ENCODE measurements at places on chromosomes 1 and 21.

- DNase-seq = no peak
Measured at GRCh38 chr1:151289991-151290708, 8.1 kb downstream of the ZNF687 start.

DNA sequence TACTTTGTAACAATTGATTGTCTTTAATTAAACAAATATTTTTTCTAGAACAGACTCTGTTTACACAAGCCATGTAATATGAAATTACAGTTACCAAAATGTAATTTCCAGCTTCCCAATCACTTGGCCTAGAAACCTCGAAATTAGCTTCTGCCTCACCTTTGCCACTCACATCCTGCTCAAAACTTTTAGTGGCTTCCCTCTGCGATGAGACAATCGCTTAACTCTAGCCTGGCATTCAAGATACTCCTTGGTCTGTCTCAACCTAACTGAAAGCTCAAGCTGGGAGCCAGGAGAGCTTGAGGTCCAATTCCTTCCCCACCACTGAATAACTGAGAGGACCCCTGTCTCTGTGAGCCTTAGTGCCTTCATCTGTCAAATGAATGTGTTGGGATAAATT lies 42.8 kb downstream of the GFI1 start:
- DNase-seq = no peak

DNA sequence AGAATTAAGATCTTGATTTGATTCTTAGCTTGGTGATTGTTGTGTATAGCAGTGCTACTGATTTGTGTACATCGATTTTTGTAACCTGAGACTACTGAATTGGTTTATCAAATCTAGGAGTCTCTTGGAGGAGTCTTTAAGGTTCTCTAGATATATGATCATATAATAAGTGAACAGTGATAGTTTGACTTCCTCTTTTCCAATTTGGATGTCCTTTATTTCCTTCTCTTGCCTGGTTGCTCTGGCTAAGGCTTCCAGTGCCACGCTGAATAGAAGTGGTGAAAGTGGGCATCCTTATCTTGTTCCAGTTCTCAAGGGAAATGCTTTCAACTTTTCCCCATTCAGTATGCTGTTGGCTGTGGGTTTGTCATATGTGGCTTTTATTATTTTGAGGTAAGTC lies 61.5 kb upstream of the LYST start:
- DNase-seq = no peak

DNA sequence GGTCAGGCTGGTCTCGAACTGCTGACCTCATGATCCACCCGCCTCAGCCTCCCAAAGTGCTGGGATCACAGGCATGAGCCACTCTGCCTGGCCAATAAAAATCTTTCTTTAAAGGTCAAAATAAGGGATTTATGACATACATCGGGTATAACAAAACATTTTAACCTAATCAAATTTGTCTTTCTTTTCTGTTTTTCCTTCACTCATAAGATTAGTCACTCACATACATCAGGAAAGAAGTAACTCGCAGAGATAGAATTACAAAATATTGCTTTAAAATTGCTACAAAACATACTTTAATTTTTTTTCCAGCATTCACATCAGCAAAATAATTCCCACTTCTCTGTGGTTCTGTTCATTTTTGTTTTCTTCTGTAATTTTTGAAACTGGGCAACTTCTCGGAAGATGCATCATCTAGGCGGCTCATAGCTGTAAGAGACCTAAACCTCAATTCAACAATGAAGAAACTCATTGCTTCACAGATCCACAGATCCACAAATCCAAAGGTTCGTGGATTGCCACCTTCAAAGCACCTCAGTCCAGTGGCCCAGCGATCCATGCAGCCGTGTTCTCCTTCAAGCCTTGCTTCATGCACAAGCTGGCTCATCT lies 39.7 kb downstream of the NEK2 start:
- DNase-seq = no peak

DNA sequence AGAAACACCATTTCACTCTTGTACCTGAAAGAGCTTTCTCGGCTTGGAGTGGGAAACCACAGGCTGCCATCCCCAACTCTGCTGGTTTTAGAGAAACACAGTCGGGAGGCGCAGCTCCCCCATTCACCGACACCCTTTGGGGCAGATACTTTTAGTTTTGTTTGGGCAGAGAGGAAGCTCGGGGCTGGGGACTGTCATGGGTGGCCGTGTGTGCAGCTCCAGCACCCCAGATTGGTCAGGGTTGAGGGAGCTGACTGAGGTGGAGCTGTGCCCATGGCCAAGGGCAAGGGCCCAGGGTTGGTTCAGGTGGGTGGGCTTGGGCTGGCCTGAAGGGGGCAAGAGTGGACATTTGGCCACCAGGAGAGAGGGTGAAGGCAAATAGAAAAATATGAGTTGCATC lies 163.1 kb downstream of the DYRK1A start:
- DNase-seq = no peak

GRCh38 chr1:200903793-200904192 lies 9.1 kb downstream of the INAVA start:
- no peak for DNase-seq

DNA sequence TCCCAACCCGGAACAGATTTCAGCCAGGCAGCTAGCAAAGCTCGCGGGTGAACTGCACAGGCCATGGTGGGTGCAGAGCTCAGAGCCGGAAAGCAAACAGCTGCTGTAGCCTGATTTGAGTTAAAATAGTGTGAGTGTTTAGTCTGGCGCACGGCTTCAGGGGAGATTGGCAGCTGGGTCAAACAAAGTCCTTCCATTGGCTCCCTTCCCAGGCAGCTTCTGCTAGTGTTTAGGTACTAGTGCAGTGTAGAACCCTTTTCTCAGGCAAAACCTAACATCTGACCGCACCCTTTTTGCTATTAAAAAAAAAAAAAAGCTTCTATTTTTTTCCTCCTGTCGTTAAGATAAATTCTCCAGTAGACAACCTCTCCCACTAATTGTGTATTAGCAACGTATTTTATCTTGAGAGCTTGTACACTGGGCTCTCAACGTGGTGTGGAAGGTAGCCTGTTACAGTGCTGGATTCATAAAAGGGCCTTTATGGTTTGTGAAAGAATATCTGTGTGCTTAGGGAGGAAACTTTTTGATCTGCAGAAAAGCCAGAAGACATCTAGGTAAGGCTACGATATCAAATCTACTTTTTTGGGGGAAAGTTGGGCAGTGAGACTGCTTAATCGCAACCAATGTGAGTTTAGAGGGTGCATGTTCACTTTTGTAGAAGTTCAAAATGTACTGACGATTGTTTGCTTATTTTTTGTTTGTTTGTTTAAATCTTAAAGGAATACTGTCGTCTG lies 689.6 kb downstream of the USP25 start:
- DNase-seq = no peak

- no peak for DNase-seq
Measured at GRCh38 chr21:19767546-19767945, 1230.7 kb upstream of the NCAM2 start.

- no peak for DNase-seq
Measured at GRCh38 chr1:179549368-179549700, 26.4 kb downstream of the NPHS2 start.

DNA sequence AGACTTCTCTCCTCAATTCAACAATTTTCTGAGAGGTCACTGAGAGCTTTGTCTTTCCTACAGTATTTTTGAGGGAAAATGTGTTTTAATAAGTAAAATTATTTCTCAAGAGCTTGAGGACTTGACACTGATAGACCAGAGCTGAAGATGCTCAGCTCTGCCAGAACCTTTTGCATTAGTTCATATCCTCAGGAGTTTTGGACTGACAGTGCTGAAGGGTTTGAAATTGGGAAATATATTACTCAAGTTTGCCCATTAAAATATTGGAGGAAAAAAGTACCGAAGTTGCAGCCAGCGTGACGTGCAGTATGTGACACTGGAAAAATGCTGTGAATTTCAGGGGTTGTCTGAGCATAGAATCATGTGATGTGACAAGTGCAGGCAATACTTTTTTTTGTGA lies 346.6 kb upstream of the DPYD start:
- no peak for DNase-seq

- DNase-seq = no peak
Measured at GRCh38 chr1:156914440-156914856, 6.0 kb upstream of the LRRC71 start.

GRCh38 chr1:170874671-170875070 lies 60.7 kb upstream of the MROH9 start:
- no peak for DNase-seq

- DNase-seq = no peak
Measured at GRCh38 chr1:153253693-153254092, 5.8 kb upstream of the LORICRIN start.

DNA sequence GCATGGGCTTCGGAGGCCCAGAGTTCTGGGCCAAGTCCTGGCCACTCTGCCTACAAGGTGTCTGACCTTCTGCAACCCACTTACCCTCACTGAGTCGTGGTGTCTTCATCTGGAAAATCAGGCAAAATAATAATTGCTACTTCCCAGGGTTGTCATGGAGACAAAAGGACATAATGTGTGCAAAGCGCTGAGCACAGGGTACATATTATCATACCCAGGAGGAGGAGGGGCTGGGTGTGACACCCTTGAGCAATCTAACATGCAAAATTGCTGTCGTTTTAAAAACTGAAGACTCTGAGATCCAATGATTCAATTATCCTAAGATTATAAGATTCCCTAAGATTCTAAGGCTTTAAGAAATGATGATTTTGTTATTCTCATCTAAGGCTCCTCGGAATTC lies 459.5 kb downstream of the PTPRU start:
- no peak for DNase-seq

GRCh38 chr1:12552951-12553921 lies 64.8 kb downstream of the DHRS3 start:
- no peak for DNase-seq

- no peak for DNase-seq
Measured at GRCh38 chr1:56194701-56195300, 384.6 kb downstream of the PLPP3 start.

DNA sequence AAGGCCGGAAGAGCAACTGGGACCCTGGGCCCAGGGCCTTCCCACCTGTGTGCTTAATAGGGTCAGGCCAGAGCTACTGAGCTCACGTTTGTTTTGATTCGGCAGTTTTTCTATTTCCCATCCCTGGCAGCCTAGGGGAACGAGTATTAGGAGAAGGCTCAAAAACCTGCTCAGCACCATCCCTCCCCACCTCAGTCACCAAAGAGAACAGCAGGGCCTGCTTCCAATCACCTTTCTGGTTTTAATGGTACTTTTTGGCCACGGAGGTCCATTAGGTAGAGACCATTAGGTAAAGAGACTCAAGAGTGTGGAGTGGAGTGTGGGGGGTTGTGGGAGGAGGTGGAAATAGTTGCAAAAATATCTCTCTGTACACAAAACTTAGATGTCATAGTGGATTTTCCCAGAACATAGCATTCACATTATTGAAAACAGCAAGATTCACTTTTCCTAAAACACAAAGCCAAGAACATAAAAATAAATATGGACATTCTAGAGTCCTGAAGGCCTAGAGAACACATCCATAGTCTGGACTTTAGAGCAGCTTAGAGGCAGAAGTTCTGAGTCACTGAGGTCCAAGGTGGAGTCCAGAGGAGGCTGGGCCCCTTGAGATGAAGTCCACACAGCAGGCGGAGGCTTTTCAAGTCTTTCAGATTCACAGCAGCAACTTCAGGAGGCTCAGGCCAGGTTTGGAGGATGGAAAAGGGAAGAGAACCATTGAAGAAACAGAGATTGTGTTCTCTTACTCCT lies 19.5 kb downstream of the NUAK2 start:
- DNase-seq = no peak

GRCh38 chr1:245999697-246000637 lies 507.1 kb downstream of the SMYD3 start:
- no peak for DNase-seq

- DNase-seq = no peak
Measured at GRCh38 chr1:183543619-183544204, 46.5 kb downstream of the NCF2 start.

GRCh38 chr1:229614701-229615100 lies 11.2 kb downstream of the TAF5L start:
- DNase-seq = no peak

DNA sequence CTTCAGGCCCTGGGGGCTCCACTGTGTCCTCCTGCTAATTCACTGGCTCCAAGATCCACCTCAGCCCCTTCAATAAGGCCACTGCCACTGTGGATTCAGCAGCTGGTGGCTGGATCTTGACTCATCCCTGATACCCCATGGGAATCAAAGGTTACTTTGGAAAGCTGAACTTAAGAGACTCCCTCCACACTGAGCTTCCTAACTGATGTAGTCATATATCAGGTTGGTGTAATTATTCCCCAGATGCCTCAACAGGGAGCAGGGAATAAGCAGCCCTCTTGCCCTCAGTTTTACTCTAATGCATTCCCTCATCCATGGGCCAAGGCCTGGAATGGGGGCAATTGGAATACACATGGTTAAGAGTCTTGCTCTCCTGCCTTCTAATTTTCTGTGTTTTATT lies 164.6 kb downstream of the FASLG start:
- no peak for DNase-seq

DNA sequence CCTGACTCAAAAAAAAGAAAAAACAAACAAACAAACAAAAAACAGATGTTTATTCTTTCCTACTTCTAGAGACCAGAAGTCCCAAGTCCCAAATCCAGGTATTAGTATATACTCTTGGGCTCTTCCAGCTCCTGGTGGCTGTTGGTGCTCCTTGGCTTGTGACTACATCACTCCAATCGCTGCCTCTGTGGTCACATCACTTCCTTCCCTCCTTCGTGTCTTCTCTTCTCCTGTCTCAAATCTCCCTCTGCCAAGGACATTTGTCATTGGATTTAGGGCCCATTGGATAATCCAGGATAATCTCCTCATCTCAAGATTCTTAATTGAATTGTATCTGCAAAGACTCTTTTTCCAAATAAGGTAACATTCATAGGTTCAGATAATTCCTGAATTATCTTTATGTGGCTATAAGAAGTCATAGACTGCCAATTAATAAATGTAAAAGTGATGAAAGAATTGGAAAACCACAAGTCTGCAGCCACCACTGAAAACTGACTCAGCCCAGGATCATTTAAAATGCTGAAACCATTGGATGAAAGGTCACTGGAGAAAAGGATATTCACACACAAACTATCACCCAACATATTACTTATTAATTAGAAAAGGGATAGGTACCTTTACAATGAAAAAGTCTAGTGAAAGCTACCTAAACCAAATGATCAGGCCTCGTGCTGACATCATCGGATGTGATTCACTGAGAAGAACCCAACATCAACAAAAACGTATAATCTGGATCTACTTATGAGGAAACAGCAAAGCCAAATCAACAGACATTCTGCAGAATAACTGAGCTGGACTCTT lies 67.1 kb downstream of the ZNF281 start:
- DNase-seq = no peak

GRCh38 chr1:50637460-50637859 lies 214.2 kb upstream of the DMRTA2 start:
- DNase-seq = no peak

- no peak for DNase-seq
Measured at GRCh38 chr1:3330771-3331245, 123.7 kb upstream of the ARHGEF16 start.

Data from activated T-helper 9 cell treated with anti-CD3 and anti-CD28 coated beads, Interleukin-2, amount 50 U/mL, for 16 hours (primary cell).